OCI-M1 (cell line): ENCODE measurements at places on chromosomes 6 and 20.
A peak's percentile ranks its signal among the peaks of the same experiment; 100 is the strongest.

- DNase-seq: peak; percentile 40
These were observed 244.4 kb upstream of the HSF2 start for GRCh38 chr6:122154912-122155575.

DNA sequence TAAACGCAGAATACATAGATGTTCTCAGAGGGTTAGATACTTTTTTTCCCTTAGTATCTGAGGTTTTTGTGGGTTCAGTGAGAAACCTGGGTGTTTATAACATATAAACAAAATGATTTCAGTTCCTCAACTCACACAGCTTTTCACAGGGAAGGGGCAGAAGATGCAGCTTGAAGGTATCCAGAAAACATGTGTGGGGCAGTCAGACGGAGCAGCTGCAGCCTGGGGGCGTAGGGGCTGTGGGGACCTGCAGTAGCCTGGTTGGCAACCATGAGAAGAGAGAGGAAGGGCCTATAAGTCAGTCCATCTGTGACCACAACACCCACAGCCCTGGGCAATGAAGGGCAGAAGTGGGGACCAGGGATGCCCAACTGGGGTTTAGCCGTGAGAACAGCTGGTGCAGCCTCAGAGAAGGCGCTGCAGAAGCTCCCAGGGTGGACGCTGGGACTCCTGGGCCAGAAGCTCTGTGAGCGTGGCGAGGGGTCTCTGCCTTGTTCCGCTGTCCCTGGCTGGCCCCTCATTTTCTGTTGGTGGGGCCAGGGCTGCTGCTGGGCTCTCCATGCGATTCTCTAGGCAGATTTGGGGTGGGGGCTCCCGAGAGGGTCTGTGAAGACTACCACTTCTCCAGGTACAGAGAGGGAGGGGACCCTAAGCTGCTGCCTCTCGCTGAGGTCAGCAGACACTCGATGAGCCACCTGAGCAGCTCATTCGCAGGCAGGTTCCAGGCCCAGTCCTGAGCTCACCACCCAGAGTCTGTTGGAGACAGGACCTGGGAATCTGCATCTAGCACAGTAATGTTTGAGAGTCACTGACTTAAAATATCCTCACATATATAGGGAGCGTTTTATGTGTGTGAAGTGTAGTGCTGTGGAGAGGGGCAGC lies 181.2 kb downstream of the ZDHHC14 start:
- DNase-seq: no peak

GRCh38 chr20:40868551-40869217 lies 159.9 kb upstream of the TOP1 start:
- DNase-seq: no peak

- no peak for DNase-seq
These were observed 345.4 kb downstream of the CD109 start for GRCh38 chr6:74041420-74041819.

DNA sequence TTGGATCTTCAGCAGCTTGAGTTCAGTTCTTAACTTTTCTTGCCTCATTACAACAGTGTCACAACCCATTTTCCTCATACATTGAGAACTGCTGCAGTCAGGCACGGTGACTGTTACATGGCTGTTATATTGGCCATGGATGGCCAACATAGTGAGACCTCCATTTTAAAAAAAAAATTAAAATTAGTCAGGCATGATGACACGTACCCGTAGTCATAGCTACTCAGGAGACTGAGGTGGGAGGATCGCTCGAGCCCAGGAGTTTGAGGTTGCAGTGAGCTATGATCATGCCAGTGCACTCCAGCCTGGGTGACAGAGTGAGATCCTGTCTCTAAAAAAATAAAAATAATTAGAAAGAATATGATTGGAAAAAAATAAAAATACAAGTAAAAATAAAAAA lies 9.9 kb upstream of the MMP24 start:
- DNase-seq: no peak

GRCh38 chr6:2028457-2029038 lies 216.9 kb downstream of the GMDS start:
- peak; percentile 51 for DNase-seq

DNA sequence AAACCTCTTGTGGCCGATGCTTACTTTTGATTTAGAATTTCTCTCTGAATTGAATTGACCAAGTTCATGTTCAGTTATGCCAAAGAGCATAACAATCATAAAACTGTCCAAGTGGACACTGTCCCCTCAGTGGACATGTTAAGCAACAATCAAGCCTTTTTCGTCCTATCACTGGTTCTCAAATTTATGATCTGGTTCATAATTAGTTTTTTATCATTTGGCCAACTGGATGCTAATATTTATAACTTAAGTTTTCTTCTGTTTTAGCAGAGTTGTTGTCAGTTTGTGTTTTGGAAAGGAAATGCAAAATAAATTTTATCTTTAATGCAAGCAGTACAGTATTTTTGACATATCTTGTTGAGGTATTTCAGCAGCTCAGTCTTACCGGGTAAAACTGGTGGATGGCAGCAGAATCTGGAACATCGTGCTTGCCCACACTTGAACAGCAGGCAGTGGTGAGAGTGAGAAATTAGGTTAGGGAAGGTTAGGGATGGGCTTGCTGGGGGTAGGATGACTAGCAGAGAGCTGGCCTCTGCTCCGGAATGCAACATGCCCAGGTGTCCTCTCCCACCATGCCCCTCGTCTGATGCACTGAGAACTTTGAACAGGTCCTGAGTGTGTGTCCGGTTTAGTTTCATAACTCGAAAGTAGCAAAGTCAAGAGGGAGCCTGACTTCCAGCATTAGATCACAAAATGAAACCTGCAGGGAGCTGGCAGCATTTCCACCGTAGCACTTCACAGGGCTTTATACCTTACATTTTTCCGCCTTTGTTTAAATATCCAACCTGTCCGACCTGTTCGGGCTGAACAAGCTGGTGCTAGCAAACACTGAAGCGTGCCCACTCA lies 93.1 kb downstream of the RREB1 start:
- DNase-seq: peak; percentile 74
